Stimulated activated memory B cell treated with anti-CD40 and anti-IgM and Interleukin-4, amounts not matched to agents 10 μg/mL and 1 μg/mL and 100 μg/mL, for 72 hours (primary cell): ENCODE measurements at places on chromosomes 11 and 22.

- peaks cover 21% of the 10 kb centered on the region for H3K27me3 ChIP-seq
- H3K4me3 ChIP-seq = no peak overlapping the region
- peaks cover 19% of the 10 kb centered on the region for H3K4me1 ChIP-seq
- no peak overlapping the region for H3K27ac ChIP-seq
- ATAC-seq = peak; percentile 9
These were observed 206.4 kb downstream of the DBX1 start for GRCh38 chr11:19953909-19954308.

- no peak overlapping the region for H3K27ac ChIP-seq
- no peak overlapping the region for H3K4me3 ChIP-seq
- H3K4me1 ChIP-seq = peaks cover 6% of the 10 kb centered on the region
- no peaks in the 10 kb centered on the region for H3K36me3 ChIP-seq
These were observed 52.8 kb upstream of the CLMP start for GRCh38 chr11:123247813-123248379.

DNA sequence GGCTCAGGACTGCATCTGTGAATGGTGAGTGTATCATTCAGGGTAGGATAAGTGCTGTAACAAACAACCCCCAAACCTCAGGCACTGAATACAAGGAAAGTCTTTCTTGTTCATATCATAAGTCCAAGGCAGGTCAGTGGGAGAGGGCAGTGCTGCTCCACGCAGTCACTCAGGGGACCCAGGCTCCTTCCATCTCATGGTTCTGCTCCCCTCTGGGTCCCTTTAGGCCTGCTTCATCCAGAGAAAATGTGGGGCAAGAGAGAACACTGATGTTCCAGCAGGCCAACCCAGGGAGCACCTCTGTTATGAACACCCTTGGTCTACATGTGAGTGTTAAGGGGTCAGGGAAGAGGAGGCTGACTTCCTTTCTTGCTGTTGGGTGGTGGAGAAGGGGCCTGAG is 187.8 kb downstream of the CHST1 start:
- peaks cover 50% of the 10 kb centered on the region for H3K27me3 ChIP-seq
- no peak overlapping the region for H3K4me3 ChIP-seq
- no peaks in the 10 kb centered on the region for H3K36me3 ChIP-seq
- ATAC-seq = no peak

DNA sequence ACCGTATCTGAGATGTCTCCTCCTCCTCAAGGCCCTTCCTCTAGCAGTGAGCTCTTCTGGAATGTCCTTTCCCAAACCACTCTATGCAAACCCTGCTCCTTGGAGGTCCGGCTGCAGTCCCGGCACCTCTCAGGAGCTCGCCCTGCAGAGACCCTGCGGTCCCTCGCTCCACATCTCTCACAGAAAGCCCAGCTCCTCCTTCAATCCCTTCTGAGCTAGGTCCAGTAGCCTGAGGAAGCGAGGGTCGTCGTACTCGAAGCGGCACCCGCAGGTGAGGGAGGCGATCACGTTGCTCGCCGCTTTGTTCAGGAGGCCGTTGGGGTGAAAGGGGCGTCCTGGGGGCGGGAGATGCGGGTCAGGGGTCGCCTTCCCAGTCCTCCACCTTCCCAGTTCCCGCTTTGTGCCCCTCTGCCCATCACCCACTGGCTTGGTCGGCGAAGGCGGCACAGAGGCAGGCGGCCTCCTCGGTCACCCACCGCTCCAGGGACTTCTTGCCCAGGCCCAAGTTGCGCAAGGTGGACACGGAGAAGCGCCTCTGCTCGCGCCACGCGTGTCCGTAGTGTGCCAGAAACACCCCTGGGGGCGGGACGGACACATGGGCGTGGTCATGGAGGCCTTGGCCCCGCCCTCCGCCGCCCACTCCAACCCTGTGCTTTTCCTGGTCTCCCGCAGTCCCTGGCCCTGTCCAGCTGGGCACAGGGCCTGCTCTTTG is 21.5 kb upstream of the CYP2D6 start:
- no peak overlapping the region for H3K27ac ChIP-seq
- H3K27me3 ChIP-seq = no peaks in the 10 kb centered on the region
- H3K4me1 ChIP-seq = no peaks in the 10 kb centered on the region
- H3K4me3 ChIP-seq = no peak overlapping the region
- peaks cover 53% of the 10 kb centered on the region for H3K36me3 ChIP-seq

DNA sequence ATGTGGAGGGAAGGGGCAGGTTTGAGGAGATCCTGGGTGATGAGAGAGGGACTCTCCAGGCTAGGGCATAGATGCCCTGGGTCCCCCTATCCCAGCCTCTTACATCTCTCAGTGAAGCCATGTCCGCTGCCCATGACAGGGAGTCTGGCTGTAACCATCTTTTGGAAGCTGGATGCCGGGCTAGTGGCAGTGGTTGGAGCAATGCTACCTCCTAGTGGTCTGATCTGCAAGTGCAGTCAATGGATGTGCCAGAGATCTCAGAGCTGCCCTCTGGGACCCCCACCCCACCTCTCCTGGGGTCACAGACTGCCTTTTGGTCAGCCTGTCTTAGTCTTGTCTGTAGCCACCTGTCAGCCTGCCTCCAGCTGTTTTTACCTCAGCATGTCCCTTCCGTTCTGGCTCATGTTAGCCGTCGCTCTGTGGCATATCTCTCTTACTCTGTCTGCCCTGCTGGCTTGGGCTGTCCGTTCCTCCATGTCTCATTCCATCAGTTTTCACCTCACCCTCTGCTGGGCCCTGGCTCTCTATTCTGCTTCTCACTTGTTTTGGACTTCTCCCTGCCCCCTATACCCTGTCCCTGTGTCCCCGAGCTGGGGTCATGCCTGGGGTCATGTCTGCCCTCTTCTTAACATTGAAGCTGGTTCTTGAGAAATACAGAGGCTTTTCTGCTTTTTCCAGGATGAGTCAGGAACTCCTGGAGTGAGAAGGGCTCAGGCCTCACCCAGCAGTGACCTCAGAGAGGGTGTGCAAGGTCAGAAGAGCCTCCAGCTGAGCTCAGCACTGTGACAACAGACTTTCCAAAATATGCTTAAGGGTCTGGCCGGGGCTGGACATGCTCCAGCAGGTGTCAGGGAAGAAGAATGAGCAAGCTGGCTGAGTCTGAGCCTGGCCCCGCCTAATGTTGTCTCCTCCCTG is 52.0 kb upstream of the THY1 start:
- H3K27me3 ChIP-seq = peaks cover 78% of the 10 kb centered on the region
- ATAC-seq = no peak
- H3K4me3 ChIP-seq = no peak overlapping the region
- no peak overlapping the region for H3K27ac ChIP-seq

- peaks cover 53% of the 10 kb centered on the region for H3K27me3 ChIP-seq
- H3K4me1 ChIP-seq = no peaks in the 10 kb centered on the region
- no peak overlapping the region for H3K27ac ChIP-seq
- no peak for ATAC-seq
- H3K36me3 ChIP-seq = no peaks in the 10 kb centered on the region
These were observed 18.2 kb downstream of the TEAD1 start for GRCh38 chr11:12692229-12693075.

DNA sequence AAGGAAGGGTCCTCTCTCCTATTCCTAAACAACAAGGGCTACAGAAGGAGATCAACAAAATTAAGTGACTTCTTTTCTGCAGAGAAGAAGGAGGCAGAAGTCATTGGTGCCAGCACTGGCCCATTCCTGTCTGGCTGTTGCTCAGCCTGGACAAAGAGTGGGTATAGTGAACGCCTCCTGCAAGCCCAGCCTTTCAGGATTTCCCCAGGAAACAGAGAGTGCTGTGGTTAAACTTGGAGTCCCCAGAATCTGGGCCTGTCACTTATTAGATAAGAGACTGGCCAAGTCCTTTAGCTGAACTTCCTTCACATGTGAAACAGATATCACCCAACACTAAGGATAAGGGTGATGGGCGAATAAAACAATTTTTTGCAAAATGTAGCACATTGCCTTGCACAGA is 10.9 kb downstream of the TST start:
- peaks cover 51% of the 10 kb centered on the region for H3K27me3 ChIP-seq
- H3K4me3 ChIP-seq = no peak overlapping the region
- H3K27ac ChIP-seq = no peak overlapping the region
- no peaks in the 10 kb centered on the region for H3K4me1 ChIP-seq

DNA sequence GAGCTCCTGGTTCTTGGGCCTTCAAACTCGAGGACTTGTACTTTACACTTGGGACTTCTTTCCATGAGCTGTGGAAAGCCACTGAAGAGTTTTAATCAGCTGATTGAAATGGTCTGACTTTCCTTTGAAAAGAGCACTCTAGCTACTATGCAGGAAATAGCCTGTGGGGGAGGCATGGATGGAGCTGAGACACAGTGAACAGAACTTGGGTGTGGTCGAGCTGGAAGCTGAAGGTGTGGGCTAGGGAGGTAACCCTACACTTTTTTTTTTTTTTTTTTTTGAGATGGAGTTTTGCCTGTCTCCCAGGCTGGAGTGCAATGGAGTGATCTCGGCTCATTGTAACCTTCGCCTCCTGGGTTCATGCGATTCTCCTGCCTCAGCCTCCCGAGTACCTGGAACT is 17.5 kb upstream of the CAPRIN1 start:
- H3K36me3 ChIP-seq = no peaks in the 10 kb centered on the region
- H3K27ac ChIP-seq = no peak overlapping the region
- ATAC-seq = no peak
- no peaks in the 10 kb centered on the region for H3K27me3 ChIP-seq
- no peak overlapping the region for H3K4me3 ChIP-seq
